ENCODE measurements at places on chromosomes 2 and 18. TPM values are rescaled to one million over a fixed set of nuclear protein-coding genes. Genes with fewer than 3 reads are reported as not detected.

DNA sequence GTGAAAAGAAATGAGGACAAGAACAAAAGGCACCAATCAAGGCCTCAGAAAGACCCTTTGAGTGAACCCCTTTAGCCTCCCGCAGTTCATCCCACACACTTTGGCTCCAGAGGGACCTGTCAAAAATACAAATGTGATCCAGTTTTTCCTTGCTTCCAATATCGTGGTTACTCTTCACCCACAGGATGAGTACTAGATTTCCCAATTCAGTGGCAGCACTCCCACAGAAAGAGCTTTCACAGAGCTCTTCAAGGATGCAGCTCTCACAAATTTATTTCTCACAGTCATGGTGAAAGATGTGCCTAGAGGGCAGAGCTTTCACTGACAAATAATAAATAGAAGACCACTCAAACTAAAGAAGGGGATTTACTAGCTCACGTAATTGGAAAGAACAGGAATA, 3.0 kb upstream of the GFPT1 start:
- no peak for DNase-seq
- H3K36me3 ChIP-seq: peaks cover 5% of the 10 kb centered on the region
- H3K4me3 ChIP-seq: no peak overlapping the region
- H3K27me3 ChIP-seq: no peaks in the 10 kb centered on the region
- peaks cover 18% of the 10 kb centered on the region for H3K4me1 ChIP-seq

- H3K27ac ChIP-seq: no peak overlapping the region
- no peak for DNase-seq
- H3K36me3 ChIP-seq: no peaks in the 10 kb centered on the region
- H3K27me3 ChIP-seq: no peaks in the 10 kb centered on the region
- no peaks in the 10 kb centered on the region for H3K4me1 ChIP-seq
These were observed 186.3 kb downstream of the RIT2 start for GRCh38 chr18:42929181-42929580.

- no peak overlapping the region for H3K4me3 ChIP-seq
- DNase-seq: no peak
- no peaks in the 10 kb centered on the region for H3K27me3 ChIP-seq
- no peak overlapping the region for H3K27ac ChIP-seq
- H3K4me1 ChIP-seq: peaks cover 1% of the 10 kb centered on the region
These were observed 337.2 kb upstream of the SLC39A10 start for GRCh38 chr2:195319548-195320412.

The GRB14 gene
- not detected for polyA plus RNA-seq

- DNase-seq: no peak
- peaks cover 16% of the 10 kb centered on the region for H3K36me3 ChIP-seq
- peaks cover 35% of the 10 kb centered on the region for H3K4me1 ChIP-seq
- no peaks in the 10 kb centered on the region for H3K27me3 ChIP-seq
These were observed 24.5 kb downstream of the DARS1 start for GRCh38 chr2:135960656-135961551.

The NR4A2 gene
- 46.2 TPM for polyA plus RNA-seq

The PCARE gene
- not detected for polyA plus RNA-seq

All from naive B cell (primary cell).